ENCODE measurements at places on chromosomes 7 and 10.

- no peak for DNase-seq
Measured at GRCh38 chr10:95543459-95543858, 17.7 kb downstream of the SORBS1 start.

DNA sequence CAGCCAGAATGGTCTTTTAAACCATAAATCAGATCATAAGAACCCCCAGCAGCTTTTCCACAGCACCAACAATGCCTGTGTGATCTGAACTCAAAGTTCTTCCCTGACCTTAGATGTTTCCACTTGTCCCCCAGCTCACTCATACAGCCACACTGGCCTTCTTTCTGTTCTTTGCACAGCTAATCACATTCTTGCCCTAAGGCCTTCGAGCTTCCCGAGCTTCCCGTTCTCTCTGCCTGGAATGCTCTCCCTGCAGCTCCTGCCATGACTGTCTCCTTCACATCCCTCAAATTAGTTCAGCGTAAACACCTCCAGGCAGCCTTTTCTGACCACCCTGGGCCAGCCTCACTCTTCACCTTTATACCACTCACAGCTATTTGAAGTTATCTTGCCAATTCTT, 166.8 kb upstream of the NFE2L3 start:
- no peak for DNase-seq

DNA sequence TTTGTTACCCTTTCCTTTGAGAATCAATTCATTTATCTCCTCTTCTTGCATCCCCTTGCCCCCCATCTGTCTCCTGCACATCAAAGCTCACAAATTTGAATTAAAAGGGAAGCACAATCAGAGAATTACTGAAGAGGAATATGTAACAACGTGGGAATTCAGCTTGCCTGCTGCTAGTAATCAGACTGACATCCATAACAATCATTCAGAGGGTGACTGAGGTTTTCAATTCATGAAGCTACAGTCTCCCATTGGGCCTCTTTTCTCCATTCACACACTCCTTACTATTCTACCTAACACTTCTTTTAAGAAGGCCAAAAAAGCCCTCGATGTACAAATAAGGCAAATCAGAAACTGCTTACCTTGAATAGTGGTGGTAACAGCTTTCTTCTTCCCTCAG, 24.3 kb upstream of the DNA2 start:
- no peak for DNase-seq

DNA sequence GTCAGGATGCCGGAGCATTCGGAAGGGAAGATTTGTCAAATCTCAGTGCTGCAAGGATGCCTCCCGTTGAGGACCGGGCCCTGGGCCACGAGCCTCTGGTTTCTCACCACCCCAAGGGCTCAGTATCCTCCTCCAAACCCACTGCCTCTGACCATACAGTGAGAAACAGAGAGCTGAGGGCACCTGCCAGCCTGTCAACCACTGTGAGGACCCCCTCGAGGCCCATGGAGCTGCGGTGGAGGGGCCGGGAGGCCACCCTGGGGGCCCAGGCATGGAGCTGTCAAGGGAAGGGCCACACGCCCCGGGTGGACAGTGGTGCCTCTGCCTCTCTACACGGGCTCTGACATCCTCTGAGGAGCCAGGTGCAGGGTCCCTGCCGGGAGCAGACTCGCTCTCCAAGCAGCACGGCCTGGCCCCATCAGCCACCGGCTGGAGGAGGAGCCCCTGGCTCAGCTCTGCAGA, 248.0 kb upstream of the TCERG1L start:
- DNase-seq, result no peak

DNA sequence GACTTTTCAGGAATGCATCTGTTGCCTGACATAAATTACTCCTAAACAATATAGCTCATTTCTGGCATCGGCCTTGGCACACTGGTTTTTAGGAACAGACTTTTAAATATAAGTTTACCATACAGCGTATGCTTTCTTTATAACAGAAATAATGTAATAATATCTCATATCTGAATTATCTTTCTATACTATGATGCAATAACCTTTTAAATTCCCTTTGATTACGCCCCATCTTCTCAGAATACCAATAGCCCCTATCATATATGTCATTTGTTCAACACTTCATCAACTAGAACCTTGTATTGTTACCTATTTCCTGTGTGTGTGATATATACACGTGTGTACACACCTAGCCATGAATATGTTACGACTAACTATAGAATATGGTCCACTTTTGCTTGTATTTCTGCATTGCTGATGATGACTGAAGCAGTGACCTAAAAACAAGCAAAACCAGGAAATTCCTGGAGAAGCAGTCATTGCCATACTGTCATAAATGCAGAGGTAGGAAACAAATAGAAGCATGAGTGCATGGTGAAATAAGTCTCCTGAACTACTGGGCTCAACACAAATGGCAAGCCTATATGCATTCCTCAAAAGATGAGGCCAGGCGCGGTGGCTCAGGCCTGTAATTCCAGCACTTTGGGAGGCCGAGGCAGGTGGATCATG, 618.4 kb upstream of the NRP1 start:
- DNase-seq, result no peak

DNA sequence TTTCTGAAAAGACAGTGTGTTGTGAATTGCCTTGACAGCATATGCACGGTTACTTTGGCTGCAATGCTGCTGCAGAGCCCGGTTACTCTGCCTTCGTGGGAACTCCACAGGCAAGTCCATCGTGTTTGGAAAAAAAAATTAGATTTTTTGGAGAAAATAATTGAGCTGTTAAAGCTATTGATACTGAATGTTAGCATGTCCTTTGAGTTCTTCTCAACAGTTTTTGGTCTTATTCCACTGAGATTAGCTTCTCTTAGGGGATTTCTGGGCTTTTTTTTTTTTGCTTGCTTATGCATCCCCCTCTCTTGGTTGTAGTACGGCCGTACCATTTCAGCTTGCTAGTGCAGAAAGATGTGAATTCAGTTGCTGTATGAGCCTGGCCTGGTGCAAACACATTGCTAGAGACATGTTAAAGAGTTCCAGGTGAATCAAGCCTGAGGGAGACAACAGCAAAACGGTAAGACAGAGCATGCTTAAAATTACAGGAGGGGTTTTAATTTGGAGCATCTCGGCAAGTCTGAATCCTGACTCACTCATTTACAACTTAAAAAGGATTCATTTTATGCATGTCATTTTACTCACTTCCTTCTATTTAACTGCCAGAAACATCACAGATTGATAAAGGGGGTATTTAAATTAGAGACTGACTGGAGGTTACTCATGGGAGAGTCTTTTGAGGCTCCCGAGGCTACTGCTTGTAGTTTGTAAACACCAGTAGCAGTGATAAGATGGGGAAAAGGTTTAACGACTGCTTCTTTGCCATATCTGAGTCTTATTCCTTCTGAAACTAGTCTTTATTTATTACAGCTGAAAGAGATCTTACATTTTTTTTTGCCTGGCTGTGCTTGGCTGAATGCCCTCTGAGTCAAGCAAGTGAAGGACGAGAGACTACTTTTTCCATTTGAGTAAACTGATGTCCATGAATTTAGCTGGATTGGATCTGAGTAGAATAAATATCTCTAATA, 113.7 kb downstream of the CDK14 start:
- DNase-seq, result no peak
